ENCODE measurements at places on chromosomes 4 and X.

DNA sequence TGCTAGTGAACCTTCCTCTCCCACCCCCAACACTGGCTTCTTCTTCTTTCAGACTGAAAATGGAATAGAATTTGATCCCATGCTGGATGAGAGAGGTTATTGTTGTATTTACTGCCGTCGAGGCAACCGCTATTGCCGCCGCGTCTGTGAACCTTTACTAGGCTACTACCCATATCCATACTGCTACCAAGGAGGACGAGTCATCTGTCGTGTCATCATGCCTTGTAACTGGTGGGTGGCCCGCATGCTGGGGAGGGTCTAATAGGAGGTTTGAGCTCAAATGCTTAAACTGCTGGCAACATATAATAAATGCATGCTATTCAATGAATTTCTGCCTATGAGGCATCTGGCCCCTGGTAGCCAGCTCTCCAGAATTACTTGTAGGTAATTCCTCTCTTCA lies 14.7 kb downstream of the TNMD start:
- DNase-seq = no peak

DNA sequence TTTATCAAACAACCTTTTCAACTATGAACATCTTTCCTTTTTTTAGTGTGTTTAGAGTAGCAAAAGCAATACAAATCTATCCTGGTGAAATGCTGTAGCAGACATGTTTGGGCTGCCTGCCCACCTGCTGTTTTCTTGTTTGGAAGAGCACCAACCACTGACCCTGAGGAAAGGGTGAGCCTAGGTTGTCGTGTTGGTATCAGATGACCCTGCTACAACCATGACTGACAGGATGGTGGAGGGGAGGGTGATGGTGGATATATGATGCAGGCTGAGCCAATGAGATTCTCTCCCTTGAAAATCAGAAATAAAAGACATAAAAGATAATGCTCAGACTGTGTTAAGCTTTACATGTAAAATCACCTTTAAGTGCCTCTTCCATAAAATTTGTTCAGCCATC lies 201.2 kb downstream of the NPNT start:
- DNase-seq = no peak

- no peak for DNase-seq
Observed at GRCh38 chr4:25112995-25113380, 47.3 kb downstream of the SEPSECS start.

GRCh38 chrX:65671966-65672365 lies 4.5 kb downstream of the MSN start:
- DNase-seq = no peak

GRCh38 chr4:36133658-36134057 lies 110.7 kb downstream of the ARAP2 start:
- DNase-seq = no peak

DNA sequence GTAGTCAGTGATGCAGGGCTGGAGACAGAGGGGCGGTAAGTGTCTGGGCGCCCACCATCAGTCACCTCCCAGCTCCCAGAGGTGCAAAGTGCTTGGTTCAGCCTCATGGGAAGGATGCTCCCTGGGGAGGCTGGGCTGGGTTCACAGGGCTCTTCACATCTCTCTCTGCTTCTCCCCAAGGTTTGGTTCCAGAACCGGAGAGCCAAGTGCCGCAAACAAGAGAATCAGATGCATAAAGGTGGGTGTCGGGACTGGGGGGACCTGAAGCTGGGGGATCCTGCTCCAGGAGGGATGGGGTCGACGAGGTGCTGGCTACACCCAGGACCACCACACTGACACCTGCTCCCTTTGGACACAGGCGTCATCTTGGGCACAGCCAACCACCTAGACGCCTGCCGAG lies 10.1 kb downstream of the SHOX start:
- DNase-seq = no peak

DNA sequence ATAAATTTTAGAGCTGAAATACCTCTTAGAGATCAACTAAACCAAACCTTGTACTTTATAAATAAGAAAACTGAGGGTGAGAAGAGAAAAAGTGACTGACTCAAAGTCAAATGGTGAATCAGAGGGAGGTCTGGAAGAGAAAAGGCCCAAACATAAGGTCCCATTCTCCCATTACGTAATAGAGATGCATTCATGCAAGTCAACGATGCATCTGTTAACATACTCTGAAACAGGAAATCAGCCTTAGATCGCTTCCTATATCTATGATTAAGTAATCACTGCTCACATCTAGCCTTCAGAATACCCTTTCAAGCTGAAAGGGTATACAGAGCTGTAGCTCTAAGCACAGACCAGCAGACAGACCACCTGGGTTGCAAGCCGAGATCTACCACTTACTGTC lies 6.5 kb downstream of the RNF150 start:
- DNase-seq = no peak

- no peak for DNase-seq
Observed at GRCh38 chr4:48858130-48858529, 27.2 kb downstream of the OCIAD1 start.

DNA sequence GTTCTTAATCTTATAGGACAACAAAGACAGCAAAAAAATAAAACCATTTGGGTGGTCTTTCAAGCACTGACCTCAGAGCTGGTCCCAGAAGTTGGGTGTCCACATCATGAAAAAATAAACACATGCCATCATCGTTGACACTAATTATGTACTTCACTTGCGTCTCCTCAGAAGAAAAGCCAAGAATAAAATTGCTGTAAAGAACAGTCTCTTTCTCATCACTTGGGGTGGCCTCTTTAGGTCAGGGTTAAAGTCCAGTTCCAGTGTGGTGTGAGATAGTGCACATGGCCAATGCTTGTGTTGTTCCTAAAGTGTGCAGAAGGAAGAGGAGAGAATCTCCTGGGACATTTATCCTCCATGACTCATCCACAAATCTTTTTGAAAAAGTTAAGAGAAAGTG lies 49.5 kb upstream of the IBSP start:
- DNase-seq = no peak

DNA sequence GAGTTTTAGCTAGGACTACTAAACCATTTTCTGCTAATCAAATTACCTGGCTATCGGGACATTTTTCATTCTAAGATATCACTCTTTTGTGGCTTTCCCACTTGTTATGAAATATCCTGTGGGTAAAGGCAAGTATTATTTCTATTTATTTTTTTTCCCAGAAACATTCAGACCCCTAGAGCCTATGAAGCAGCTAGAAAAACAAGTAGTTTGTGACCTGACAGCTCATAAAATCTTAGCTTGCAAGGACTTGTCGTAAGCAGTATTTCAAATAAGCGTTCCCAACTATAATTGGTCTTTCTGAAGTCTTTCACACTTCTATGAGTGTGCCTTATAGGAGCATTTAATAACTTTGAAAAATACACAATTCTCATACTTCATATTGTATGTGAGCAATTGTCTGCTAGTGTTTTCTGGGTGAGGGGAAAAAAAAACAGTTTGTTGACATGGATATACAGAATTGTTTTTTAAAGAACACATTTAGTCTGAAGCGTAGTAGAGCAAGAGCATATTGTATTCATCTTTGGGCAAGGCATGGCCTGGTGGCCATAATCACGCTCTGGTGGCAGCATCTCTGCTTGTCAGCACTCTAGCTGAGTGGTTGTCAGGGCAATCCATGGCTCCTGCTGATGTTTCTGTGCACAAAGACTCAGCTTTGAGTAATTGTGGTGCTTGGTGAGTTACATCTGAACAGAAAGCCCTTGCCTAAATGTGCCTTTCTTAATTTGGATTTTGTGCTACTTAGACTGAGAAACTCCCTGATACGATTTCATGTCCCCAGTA lies 2.6 kb downstream of the MCUB start:
- DNase-seq = no peak

GRCh38 chrX:39418254-39418704 lies 617.0 kb downstream of the MID1IP1 start:
- no peak for DNase-seq

GRCh38 chr4:120005076-120005475 lies 61.6 kb downstream of the MAD2L1 start:
- no peak for DNase-seq

GRCh38 chrX:47174846-47175587 lies 18.6 kb upstream of the UBA1 start:
- DNase-seq = no peak

DNA sequence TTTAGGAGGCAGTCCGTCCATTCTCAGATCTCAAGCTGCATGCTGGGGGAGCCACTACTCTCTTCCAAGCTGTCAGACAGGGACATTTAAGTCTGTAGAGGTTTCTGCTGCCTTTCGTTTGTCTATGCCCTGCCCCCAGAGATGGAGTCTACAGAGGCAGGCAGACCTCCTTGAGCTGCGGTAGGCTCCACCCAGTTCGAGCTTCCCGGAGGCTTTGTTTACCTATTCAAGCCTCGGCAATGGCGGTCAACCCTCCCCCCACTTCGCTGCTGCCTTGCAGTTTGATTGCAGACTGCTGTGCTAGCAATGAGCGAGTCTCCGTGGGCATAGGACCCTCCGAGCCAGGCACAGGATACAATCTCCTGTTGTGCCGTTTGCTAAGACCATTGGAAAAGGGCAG lies 10.7 kb upstream of the ADH5 start:
- no peak for DNase-seq

DNA sequence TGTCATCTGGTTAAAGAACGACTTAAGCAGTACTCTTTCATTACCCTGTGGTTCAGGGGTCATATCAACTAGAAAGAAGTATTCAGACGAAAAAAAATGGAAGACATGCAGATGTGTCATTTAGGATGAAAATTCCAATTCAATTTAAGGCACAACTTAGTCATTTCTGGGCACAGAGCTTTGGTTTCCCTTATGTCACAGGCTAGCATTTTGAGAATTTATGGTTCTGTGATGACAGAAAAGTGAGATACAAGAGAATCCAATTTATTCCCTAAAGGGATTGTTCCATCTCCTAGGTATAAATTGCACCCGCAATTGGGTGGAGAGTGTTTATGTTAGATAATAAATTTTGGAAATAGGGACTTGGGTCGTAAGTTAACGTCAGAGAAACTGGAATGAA lies 306.6 kb downstream of the STK32B start:
- DNase-seq = no peak

- no peak for DNase-seq
Observed at GRCh38 chr4:139374251-139374650, 72.0 kb upstream of the NDUFC1 start.

GRCh38 chr4:163343604-163344146 lies at the start of gene NPY5R:
TSS of gene NPY5R (plus strand) at chr4:163343892. CDS start at chr4:163350274, 6,382 bp downstream.
- no peak for DNase-seq

GRCh38 chr4:185033950-185034349 lies 15.7 kb downstream of the HELT start:
- no peak for DNase-seq

GRCh38 chrX:101957174-101957573 lies 25.3 kb upstream of the ZMAT1 start:
- DNase-seq = no peak

DNA sequence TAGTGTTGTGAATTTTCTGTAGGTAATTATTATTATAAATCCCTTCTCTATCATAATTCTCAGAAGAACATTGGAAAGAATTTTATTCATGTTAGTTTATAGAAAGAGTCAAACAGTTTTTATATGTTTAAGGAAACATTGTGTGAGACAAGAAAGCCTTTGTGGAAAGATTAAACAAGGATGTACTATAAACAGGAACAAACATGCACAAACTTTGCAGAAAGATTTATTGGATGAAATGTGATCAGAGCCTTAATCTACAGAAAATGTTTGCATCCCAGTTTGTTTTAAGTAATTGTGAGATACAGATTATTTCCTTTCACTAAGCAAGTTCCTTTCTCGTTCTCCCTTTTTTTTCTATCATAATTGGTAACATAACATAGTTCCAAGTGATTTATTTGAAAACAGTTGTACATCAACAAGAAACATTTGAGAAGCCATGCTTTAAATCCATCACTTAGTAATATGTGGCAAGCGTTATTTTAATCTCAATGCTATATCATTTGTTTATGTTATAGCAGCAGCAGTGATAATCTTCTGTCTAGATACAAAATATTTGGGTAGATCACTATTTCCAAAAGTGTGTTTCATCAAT lies 129.4 kb downstream of the SLC4A4 start:
- no peak for DNase-seq

GRCh38 chr4:189291939-189292338 lies 648.7 kb upstream of the FRG1 start:
- no peak for DNase-seq

Data from BJ (cell line).